ENCODE measurements at places on chromosomes 1 and 21.

- no peak for DNase-seq
Measured at GRCh38 chr1:45969866-45970265, 162.6 kb downstream of the PIK3R3 start.

- DNase-seq, result no peak
Measured at GRCh38 chr1:236543065-236543669, 19.4 kb downstream of the LGALS8 start.

DNA sequence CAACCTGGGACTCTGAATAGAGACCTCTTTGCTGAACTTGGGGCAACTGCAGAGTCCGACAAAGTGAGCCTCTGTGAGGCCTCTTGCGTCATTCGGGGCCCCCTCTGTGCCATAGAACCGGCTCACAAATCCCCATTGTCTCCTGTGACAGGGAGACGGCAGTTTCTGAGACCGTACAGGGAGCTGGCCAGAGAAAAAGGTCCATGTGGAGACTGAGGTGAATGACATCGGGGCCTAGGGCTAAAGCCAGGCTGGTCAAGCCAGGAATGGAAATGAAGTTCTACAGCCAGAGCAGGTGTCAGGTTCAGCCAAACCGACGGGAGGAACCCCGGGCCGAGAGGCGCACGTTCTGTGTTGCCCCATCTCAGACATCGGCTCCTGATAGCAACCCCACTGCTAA is 37.1 kb upstream of the TRIM67 start:
- no peak for DNase-seq

- DNase-seq, result no peak
Measured at GRCh38 chr1:3125546-3126368, 56.8 kb downstream of the PRDM16 start.

DNA sequence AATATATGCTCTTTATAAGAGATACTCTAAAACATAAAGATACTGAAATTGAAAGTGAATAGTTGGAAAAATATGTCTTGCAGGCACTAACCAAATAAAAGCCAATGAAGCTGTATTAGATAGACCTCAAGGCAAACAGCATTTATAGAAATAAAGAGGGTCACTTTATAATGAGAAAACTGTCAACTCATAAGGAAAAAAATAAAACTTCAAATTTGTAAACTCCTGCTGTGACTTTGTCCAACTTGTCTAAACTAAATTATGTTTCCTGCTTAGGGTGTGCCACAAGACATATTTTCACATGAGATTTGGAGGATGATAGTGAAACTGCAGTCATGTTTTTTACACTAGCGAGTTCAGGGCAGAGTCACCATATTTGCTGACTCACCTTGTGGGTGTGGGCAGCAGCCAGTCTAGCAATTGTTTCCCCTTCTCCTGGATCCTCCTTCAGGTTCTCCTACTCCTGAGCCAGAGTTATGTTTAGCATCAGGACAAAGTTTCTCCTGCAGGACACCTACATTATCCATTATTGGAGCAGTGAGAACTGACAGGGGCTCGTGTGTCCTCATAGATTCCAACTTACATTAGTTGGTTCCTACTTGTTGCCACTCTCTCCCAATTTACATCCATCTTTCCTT is 43.8 kb downstream of the CD53 start:
- DNase-seq, result peak; percentile 28

DNA sequence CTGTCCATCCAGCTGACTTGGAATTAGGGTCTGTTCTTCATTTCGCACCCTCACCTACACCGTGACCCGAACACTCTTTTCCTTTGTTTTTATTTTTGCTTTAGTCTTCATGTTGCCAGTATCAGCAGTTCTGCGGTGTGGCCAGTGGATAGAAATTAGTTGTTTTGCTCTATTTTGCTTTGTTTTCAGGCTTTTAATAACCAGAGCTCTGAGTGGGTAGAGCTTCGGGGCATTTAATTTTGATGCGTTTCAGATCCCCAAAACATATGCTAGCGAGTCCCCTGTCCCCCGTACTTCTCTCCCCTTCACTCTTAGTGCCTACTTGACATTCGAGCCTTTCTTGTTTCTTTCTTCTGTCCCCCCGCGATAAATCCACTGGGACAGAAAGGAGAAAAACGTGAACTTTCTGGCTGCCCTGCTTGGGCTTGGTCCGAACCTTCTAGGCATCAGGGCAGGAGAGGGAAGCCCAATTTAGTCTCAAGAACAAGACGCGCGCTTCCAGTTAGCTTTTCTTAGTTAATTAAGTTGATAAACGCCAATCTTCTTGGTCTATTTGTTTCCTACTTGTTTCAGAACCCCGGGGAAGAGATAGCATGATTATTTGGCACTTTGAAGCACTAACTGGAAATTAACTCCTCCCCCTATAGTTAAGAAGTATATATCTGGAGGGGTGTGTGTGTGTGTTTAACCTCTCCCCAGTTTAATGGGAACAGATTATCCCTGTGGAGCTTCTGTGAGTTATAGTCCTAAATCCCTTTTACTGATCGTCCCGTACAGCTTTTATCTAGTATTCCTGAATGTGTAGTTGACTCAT is 839 bp downstream of the SWT1 start:
- peak; percentile 9 for DNase-seq

GRCh38 chr1:101410048-101410878 is 173.4 kb downstream of the S1PR1 start:
- DNase-seq, result no peak

DNA sequence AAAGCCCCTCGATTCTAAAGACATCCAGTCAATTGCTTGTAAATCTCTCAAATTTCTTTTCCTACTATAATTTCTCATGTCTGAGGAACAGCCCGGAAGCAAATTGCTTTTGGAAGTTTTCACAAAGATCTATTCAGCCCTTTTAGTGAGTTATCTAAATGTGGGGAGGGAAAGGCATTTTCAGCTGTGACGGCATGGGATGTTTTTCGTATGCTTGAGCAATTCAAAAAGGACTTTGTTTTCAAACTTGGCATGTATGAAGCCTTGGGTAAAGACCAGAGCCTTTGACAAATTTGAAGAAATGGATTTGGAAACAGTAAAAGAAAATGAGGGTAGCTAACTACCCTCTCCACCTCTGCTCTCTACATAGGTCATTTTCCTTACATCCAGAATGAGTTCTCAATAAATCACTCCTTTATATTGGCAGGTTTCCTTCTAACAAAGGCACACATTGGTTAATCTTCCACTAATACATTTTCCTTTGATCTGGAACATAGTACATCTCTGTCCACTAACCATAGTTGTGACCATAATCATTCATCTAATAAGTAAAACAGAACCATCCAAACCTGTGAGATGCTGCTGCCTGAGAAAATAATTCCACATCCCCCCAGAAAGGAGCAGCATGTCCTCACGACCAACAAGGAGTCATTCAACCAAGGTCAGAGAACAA is 66.1 kb upstream of the ADAM30 start:
- no peak for DNase-seq

- DNase-seq, result no peak
Measured at GRCh38 chr1:169025412-169025811, 81.1 kb upstream of the ATP1B1 start.

DNA sequence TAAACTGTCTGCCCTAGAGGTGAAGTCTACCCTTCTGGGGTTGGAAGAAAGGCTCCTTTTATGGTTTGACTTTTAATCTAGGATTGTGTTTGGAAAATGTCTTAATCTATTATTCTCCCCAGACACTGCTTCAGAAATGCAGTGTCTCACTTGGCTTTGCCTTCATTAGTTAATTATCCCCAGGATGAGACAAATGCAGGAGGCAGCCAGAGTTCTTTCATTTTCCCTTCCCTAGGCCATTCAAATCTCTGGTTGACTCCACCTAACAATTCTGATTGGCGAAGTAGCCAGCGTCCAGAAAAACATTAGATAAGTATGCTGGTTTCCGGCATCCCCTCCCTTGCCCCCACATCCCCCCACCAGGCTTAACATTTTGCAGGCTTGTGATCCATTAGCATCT is 325.8 kb upstream of the PBX1 start:
- no peak for DNase-seq

GRCh38 chr1:200938955-200939354 is 44.3 kb downstream of the INAVA start:
- peak; percentile 39 for DNase-seq

DNA sequence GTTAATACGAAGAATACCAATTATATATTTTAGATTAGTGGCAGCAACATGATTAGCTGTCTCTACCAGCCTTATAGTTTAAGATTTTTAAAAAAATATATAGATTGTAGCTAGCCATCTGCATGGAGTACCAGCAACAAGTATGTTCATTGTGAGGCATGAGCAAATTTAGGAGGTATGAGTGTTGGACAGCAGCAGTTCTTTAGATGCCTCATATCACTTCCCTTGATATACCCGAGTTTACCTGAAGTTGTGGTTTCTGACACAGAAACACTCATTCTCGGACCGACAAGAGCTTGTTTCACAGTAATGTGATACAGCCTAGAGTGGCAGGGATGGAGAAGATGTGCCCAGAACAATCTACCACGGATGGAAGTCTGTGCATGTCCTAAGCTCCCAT is 69.1 kb downstream of the RGS18 start:
- DNase-seq, result no peak

DNA sequence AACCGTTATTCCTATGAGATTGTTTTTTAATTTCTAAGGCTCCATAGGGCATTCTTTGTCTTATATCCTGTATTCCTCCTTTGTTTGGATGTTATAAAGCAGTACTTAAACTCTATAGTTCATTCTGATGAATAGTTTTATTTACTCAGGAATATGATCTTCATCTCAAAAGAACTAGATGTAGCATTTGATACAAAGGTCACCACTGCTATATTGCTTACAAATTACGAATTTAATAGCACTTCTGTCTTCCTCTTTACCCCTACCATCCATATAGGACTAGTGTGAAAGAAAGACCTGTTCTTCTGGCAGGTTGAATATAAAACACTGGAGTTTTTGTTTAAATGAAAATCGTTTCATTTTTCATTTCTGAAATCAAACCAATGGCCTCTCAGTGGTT is 468.1 kb upstream of the CXADR start:
- DNase-seq, result no peak

GRCh38 chr1:4662723-4663122 is 8.3 kb downstream of the AJAP1 start:
- DNase-seq, result no peak

DNA sequence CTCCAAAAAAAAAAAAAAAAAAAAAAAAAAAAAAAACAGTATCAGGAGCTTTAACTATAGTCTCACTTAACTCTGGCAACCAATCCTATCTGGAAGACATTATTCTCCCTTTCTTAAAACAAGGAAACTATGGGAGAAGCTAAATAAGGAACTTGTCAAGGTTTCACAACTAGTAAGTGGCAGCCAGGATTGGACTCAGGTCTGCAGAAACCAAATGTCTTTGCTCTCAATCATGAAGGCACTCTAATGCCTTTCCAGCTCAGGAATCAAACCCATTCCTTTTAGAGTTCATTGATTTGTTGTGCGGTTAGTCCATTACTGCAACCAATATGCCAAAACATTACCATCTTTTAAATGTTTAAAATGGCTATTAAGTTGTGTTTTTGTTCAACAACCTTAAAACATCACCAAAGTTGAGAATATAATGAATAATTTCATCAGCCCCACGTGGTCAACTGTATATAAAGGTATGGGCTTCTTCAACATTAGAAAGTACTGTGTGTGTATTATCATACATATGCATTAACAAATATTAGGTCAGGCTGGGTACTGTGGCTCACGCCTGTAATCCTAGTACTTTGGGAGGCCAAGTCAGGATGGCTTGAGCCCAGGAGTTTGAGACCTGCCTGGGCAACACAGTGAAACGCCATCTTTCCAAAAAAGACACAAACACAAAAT is 1.5 kb downstream of the EPRS1 start:
- no peak for DNase-seq
